Trophoblast cell (in vitro differentiated cells and primary cell): ENCODE measurements at places on chromosomes 1 and 21.

- no peak overlapping the region for H3K4me3 ChIP-seq
- no peak for DNase-seq
- H3K36me3 ChIP-seq = no peaks in the 10 kb centered on the region
- H3K27ac ChIP-seq = no peak overlapping the region
- no peaks in the 10 kb centered on the region for H3K27me3 ChIP-seq
Observed at GRCh38 chr21:15027056-15027455, 37.7 kb downstream of the NRIP1 start.

DNA sequence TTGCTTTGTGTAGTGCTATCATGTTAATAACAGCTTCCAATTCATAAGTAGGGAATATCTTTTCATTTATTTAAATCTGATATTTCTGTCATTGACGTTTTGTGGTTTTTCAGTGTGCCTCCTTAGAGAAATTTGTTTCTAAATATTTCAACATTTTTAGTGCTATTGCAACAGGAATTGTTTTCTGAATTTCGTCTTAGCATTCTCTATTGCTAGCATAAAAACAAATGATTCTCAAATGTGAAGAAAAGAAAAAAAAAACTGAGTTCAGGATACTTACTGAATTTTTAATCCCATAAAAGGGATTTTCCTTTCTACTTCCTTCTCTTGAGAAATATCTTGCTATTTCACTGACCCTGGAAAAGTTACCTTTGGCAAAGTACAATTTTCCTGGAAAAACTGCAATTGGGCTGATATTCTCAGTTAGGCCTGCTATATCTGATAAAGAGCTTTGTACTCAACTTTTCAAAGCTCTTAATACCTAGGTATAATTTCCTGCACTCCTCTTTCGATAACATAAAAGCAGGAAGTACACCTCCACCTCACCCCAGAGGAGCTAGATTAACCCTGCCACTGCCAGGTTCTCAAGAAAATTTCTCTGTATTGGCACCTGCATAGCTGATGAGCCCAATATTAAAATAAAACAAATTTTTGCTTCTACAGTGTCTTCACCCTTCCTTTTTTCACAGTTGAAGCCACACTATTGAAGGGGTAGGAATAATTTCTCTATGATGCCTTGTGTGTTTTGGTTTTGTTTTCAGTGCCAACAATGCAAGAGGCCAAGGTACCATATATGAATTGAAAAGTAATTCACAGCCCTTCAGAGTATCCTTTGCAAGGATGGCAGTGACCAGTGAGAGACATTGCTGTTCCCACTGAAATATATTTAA lies 35.6 kb downstream of the PTPN14 start:
- H3K4me1 ChIP-seq = peaks cover 17% of the 10 kb centered on the region
- no peaks in the 10 kb centered on the region for H3K36me3 ChIP-seq
- no peaks in the 10 kb centered on the region for H3K27me3 ChIP-seq
- H3K27ac ChIP-seq = no peak overlapping the region
- H3K4me3 ChIP-seq = no peak overlapping the region

DNA sequence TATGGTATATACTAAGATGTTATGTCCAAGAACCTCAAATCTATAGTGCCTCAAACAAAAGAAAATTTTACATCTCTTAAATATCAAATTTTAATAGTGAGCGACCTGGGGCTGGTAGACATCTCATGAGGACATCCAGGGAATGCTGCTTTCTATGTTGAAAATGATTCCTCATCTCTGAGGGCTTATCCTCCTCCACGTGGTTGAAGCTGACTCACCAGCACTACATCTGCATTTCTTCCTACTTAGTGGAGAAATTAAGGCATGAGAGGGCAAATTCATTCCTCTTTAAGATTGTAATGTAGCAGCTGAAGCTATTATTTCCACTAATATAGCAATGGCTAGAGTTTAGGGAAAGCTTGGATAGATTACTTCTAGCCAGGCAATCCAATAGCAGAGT lies 529.5 kb downstream of the COL11A1 start:
- no peaks in the 10 kb centered on the region for H3K4me1 ChIP-seq
- H3K27ac ChIP-seq = no peak overlapping the region
- H3K27me3 ChIP-seq = no peaks in the 10 kb centered on the region
- H3K4me3 ChIP-seq = no peak overlapping the region
- DNase-seq = no peak

DNA sequence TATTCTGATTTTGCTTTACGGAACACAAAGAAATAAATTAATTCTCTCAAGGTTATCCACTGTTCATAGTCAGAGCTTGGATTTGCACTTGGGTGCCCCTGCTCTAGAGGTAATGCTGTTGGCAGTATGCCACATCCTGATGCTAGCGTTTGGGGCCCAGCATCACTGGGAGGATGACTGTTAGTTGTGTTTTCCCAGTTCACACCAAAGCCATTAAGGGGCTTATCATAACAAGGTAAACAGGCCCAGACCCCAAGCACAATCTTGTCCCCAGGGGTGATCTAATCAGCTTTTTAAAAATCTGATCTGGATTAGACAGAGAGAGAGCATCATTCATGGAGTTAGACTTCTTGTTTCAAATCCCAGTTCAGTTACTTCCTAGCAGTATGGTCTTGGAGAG lies 60.2 kb upstream of the PBX1 start:
- no peaks in the 10 kb centered on the region for H3K4me1 ChIP-seq
- H3K4me3 ChIP-seq = no peak overlapping the region
- H3K36me3 ChIP-seq = no peaks in the 10 kb centered on the region
- no peak for DNase-seq

- no peak overlapping the region for H3K4me3 ChIP-seq
- H3K27me3 ChIP-seq = no peaks in the 10 kb centered on the region
- no peaks in the 10 kb centered on the region for H3K4me1 ChIP-seq
- DNase-seq = no peak
- peaks cover 2% of the 10 kb centered on the region for H3K36me3 ChIP-seq
Observed at GRCh38 chr1:222919478-222919865, 104.6 kb downstream of the DISP1 start.

DNA sequence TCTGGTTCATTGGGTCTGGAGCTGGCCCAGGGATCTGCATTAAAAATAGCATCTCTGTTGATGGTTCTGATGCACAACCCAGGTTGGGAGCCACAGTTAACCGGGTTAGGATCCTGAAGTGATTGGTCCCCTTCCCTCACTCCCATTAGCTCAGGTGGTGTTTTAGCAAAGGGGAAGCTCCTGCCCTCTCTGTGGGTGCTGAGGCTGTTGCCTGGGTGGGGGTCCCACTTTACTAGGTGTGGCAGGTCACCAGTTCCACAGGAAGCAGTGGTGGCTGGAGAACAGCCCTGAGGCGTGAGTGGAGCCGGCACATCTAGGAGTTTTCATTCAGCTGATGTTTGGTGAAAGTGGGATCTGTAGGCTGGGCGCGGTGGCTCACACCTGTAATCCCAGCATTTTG lies 86.5 kb downstream of the MAN1C1 start:
- no peaks in the 10 kb centered on the region for H3K36me3 ChIP-seq
- no peak overlapping the region for H3K4me3 ChIP-seq
- H3K4me1 ChIP-seq = peaks cover 17% of the 10 kb centered on the region
- no peak overlapping the region for H3K27ac ChIP-seq
- no peaks in the 10 kb centered on the region for H3K27me3 ChIP-seq
- no peak for DNase-seq

DNA sequence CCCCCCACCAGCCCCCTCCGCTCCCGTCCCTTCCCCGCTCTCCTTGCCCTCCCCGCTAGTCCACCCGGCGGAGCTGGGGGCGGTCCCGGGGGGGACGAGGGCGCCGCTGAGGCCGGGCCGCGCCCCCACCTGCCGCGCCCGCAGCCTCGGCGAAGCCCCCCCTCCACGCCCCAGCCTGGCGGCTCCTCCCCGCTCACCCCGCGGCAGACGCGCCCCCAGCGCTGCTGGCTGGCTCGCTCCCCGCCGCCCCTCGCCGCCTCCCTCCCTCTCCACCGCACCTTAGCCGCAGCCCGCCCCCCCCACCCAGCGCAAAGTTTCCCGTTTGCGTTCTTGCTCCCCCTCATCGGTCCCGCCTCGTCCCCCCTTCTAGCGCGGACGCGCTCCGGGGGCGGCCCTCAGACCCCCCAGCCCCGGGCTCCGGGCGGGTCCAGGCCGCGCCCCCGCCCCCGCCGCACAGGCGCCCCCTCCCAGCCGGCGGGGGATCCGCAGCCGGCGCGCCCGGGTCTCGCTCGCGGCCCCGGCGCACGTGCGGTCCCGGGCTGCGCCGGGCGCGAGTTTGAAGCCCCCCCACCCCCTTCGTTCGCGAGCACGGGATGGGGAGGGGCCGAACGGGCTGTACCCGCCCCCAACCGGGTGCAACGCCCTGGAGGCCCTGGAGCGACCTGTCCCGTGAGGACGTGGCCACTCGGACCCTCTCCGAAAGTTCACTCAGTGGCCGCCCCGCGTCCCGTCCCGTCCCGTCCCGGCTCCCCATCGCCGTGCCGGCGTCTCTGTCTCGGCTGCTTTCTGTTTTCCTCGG lies 623 bp downstream of the PTPRF start:
- H3K36me3 ChIP-seq = peaks cover 1% of the 10 kb centered on the region
- H3K27me3 ChIP-seq = no peaks in the 10 kb centered on the region
- peak overlapping the region; percentile 88 for H3K4me3 ChIP-seq
- H3K27ac ChIP-seq = peak overlapping the region; percentile 99
- no peak for DNase-seq

DNA sequence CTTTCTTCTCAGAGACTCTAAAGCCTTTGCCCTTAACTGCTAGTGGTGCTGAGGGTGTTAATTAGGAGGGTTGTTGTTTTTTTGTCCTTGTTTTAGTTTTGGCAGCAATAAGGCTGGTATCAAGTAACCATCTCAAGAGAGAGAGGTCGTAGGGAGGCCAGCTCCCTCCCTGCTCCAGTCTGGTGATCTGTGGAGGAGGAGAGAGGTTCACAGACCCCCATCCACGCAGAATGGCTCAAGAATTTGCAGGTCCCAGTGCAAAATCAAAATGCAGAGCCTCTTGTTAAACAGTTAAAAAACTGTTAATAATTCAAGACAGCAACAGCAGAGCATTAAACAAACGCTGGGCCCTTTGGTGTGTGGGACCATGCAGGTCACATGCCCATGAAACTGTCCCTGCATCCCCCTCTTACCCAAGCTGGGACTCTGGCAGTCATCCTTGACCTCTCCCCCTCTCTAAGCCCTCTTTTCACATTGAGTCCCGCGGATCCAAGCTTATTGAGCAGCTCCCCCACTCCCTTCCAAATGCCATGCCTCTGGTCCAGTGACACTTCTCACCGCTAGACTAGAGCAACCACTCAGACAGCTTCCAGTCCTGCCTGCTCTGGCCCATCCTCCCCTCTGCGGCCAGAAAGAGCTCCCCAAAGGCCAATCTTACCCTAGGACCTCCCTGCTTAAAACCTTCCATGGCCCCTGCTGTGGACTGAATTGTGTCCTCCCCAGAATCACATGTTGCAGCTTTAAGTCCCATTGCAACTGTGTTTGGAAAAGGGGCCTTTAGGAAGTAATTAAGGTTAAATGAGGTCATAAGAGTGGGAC lies 47.7 kb upstream of the RPL11 start:
- H3K4me1 ChIP-seq = no peaks in the 10 kb centered on the region
- H3K4me3 ChIP-seq = no peak overlapping the region
- H3K36me3 ChIP-seq = no peaks in the 10 kb centered on the region
- no peak for DNase-seq

GRCh38 chr1:21012937-21013336 lies 163.8 kb downstream of the EIF4G3 start:
- H3K4me3 ChIP-seq = no peak overlapping the region
- no peaks in the 10 kb centered on the region for H3K36me3 ChIP-seq
- peaks cover 6% of the 10 kb centered on the region for H3K4me1 ChIP-seq
- peak; percentile 21 for DNase-seq
- H3K27ac ChIP-seq = no peak overlapping the region
- H3K27me3 ChIP-seq = no peaks in the 10 kb centered on the region

DNA sequence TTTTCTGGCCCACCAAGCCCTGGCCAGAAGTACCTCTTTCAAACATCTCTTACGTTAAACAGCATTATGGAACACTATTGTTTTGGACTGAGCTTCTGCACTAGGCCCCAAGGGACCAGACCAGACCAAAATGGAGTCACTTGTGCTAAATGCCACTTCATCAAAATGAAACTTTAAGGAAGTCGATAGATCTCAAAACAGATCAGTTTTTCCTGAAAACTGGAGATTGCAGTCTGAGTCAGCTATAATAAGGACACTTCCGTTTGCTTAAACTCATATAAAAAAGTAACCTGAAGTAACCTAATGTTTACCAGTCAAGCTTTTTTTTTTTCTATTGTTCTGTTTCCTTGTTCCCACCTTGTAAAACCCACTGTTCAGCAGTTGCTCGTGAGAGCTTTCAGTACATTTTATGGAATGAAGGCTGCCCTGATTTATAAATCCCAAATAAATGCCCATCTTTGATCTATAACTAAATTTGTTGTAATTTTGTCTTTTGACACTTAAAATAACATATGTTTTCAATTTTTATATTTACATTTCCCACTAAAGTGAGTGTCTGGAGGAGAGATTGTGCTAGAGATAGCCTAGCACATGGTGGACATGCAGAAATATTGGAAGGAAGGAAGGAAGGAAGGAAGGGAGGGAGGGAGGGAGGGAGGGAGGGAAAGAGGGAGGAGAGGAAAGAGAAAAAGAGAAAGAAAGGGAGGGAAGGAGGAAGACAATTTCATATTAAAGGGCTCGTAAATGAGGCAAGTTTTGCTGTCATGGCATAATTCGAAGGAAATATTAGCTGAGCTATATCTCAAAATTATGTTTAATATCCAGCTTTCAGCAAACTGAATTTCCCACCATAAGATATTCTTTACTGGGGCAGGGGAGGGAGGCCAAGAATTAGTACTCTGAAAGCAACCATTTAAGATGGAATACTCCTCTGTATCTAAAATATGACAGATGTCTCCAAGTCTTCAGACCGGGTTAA lies 77.0 kb upstream of the CXADR start:
- no peak for DNase-seq
- H3K27me3 ChIP-seq = no peaks in the 10 kb centered on the region
- H3K27ac ChIP-seq = no peak overlapping the region
- no peaks in the 10 kb centered on the region for H3K4me1 ChIP-seq
- no peaks in the 10 kb centered on the region for H3K36me3 ChIP-seq
- no peak overlapping the region for H3K4me3 ChIP-seq

- H3K27ac ChIP-seq = no peak overlapping the region
- H3K36me3 ChIP-seq = peaks cover 68% of the 10 kb centered on the region
- no peak overlapping the region for H3K4me3 ChIP-seq
- no peaks in the 10 kb centered on the region for H3K27me3 ChIP-seq
- DNase-seq = no peak
- H3K4me1 ChIP-seq = peaks cover 12% of the 10 kb centered on the region
Observed at GRCh38 chr1:150156868-150157603, 7.3 kb downstream of the PLEKHO1 start.

- peaks cover 6% of the 10 kb centered on the region for H3K4me1 ChIP-seq
- DNase-seq = no peak
- no peaks in the 10 kb centered on the region for H3K27me3 ChIP-seq
- no peaks in the 10 kb centered on the region for H3K36me3 ChIP-seq
- H3K27ac ChIP-seq = no peak overlapping the region
Observed at GRCh38 chr1:212656730-212657129, 42.9 kb downstream of the BATF3 start.

GRCh38 chr1:170239445-170239844 lies 93.7 kb downstream of the NTMT2 start:
- no peaks in the 10 kb centered on the region for H3K36me3 ChIP-seq
- H3K4me1 ChIP-seq = no peaks in the 10 kb centered on the region
- H3K4me3 ChIP-seq = no peak overlapping the region
- H3K27ac ChIP-seq = peak overlapping the region; percentile 31
- peak; percentile 4 for DNase-seq
